ENCODE measurements at places on chromosomes 5 and 9. TPM values are rescaled to one million over a fixed set of nuclear protein-coding genes. Genes with fewer than 3 reads are reported as not detected.

GRCh38 chr9:114125476-114126013, 26.5 kb upstream of the KIF12 start:
- H3K27me3 ChIP-seq = no peaks in the 10 kb centered on the region
- H3K27ac ChIP-seq = no peak overlapping the region
- H3K4me3 ChIP-seq = no peak overlapping the region
- no peak for DNase-seq

DNA sequence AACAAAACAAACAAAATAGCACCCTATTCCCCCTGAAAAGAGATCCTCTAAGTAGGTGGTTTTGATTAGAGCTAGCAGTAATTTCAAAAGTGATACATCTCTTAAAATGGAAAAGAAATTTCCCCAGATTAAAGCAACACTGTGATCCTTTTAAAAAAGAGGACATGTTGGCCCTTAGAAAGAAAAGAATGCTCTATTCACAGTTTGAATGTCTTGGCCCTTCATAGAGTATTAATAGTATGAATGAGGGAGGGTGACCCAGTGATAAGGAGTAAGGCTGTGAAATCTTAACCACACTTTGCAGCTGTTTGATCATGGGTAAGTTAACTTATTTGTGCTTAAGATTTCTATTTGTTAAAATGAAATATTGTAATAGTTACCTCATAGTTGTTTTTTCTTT, 467.7 kb upstream of the MEF2C start:
- no peaks in the 10 kb centered on the region for H3K27me3 ChIP-seq
- H3K4me3 ChIP-seq = no peak overlapping the region
- H3K36me3 ChIP-seq = no peaks in the 10 kb centered on the region
- no peaks in the 10 kb centered on the region for H3K4me1 ChIP-seq
- no peak for DNase-seq
- H3K27ac ChIP-seq = no peak overlapping the region

GRCh38 chr9:75186767-75187380, 98.6 kb downstream of the OSTF1 start:
- peaks cover 15% of the 10 kb centered on the region for H3K36me3 ChIP-seq
- H3K27me3 ChIP-seq = no peaks in the 10 kb centered on the region
- no peak overlapping the region for H3K27ac ChIP-seq
- no peak for DNase-seq
- no peak overlapping the region for H3K4me3 ChIP-seq

Gene OMD
- total RNA-seq = not detected

Gene FST
- total RNA-seq = not detected
